A549 (cell line): ENCODE measurements at places on chromosomes 7 and 10. TPM values are rescaled to one million over a fixed set of nuclear protein-coding genes. Genes with fewer than 3 reads are reported as not detected.

DNA sequence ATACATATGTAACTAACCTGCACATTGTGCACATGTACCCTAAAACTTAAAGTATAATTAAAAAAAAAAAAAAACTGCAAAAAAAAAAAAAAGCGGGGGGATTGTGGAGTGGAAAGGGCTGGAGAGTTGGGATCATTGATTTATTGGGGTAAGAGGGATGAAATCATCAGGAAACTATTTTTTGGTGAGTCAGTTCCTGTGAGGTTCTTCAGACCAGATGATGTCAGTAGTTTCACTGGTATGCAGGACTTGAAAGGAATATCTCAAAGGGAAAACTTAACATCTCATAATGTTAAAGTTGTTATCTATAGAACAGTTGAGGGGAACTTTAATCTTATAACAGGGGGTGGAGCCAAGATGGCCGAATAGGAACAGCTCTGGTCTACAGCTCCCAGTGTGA, 32.6 kb upstream of the TECTB start:
- DNase-seq, result no peak

- DNase-seq, result no peak
Measured at GRCh38 chr10:72297281-72297804, 23.6 kb downstream of the DDIT4 start.

The PHYHIPL gene
- 0.30 to 0.88 TPM (median 0.35 TPM) in 3 replicates for polyA plus RNA-seq

- no peak for DNase-seq
Measured at GRCh38 chr10:119734396-119735332, 8.8 kb downstream of the INPP5F start.

- no peak for DNase-seq
Measured at GRCh38 chr10:59868696-59869593, 37.4 kb downstream of the CCDC6 start.
